Activated T-cell treated with anti-CD3 and anti-CD28 coated beads for 1 hour (primary cell): ENCODE measurements at places on chromosomes 7 and 10.

DNA sequence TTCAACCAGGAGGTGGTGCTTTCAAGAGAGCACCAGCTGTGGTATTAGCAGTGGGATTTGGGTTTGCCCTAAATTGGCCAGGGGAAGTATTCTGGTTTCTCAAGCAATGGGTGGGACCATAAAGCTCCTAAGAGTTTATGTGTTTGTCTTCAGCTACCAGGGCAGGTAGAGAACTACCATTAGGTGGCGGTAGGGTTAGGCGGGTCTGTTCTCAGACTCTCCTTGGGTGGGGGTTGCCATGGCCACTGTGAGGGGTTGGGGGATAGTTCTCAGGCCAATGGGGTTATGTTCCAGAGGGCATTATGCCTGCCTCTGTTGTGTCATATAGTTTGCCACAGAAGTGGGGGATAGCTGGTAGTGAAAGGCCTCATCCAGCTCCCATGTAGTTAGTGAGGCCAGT, 47.7 kb upstream of the BICC1 start:
- no peak for DNase-seq

GRCh38 chr10:124043310-124044142, 49.9 kb downstream of the CHST15 start:
- no peak for DNase-seq

- DNase-seq: no peak
These were observed 59.9 kb downstream of the C10orf143 start for GRCh38 chr10:130050721-130051120.

DNA sequence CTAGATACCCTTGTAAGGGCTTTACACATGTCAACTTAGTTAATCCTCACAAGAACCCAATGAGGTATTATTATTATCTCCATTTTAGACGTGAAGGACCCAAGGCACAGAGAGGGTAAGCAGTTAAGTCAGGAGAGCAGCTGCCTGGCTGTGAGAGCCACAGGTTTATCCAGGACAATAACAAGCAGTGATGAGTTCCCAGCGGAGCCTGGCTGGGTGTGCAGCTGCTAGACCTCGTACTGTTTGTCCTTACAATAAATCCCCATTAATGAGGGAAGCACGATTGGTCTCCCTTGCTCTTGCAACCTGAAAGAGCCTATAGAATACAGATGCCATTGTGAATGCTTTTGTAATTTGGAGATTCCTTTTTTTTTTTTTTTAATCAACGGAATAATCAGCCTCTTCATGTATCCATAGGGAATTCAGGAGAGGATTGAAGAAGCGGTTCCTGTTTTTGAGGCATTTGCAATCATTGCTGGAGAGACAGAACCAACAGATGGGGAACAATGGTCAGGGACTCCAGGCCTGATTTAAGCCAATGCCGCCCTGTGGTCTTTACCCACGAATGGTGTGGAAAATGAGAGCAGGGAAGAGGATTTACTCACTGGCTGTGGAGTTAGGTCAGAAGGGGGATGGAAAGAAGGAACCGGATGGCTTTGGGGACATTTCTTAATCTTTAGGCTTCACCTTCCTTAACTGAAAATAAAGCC, 12.3 kb upstream of the ASB4 start:
- DNase-seq: no peak

- peak; percentile 9 for DNase-seq
These were observed 79.0 kb upstream of the PLXNA4 start for GRCh38 chr7:132655131-132655727.

- DNase-seq: no peak
These were observed 34.0 kb downstream of the FAM20C start for GRCh38 chr7:226281-226895.

- no peak for DNase-seq
These were observed 5.6 kb upstream of the ASB4 start for GRCh38 chr7:95479992-95480624.

- DNase-seq: no peak
These were observed 318.6 kb upstream of the PHF14 start for GRCh38 chr7:10655031-10655430.

- no peak for DNase-seq
These were observed 30.2 kb upstream of the CXCL12 start for GRCh38 chr10:44415121-44415520.

DNA sequence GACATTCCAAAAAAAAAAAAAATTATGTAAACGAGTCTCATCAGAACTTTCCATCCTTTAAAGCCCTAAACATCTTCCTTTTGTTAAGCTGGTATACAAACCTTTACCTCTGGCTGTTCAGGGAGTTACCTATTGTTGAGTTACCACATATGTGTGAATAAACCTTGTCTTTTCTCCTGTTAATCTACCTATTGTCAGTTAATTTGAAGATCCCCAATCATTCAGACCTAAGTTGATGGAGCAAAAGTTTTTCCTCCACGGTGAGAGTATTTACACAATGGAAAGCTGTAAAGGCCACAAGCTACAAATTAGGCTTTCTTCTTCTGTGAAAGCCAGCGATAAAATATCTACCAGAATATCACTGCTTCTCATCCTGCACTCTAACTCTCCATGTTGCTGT, 80.3 kb downstream of the SKAP2 start:
- DNase-seq: no peak

GRCh38 chr7:47186316-47186715, 395.6 kb downstream of the TNS3 start:
- DNase-seq: no peak

DNA sequence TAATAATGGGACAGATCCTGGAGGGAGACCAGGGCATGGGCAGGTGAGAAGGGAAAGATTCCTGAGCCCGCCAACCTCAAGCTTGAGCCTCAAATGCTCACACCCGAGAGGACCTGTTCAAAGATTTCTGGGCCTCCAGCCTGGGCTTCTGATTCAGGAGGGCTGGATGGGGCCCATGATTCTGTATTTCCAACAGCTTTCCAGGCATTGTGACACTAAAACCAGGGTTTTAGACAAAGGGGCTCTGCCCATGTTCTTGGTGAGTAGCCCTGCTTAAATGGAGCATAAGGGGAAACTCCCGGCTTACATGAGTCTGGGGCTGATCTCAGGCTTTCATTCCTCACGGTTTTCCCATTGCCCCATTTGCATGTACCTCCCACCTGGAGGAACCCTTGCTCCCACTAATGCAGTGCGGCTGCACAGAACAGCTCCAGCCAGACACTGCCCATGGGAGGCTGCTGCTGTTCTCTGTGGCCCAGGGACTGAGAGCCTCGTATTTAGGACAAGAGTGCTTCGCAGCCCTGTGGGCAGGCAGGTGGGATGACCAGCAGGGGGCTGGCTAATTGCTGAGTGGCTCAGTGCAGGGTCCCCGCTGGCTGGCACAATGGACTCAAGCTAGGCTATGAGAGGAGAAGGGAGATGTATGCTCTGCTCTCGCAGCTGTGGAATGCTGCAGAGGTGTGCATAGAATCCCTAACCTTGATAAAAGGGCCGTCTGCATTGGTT, 135.3 kb upstream of the COBL start:
- no peak for DNase-seq

DNA sequence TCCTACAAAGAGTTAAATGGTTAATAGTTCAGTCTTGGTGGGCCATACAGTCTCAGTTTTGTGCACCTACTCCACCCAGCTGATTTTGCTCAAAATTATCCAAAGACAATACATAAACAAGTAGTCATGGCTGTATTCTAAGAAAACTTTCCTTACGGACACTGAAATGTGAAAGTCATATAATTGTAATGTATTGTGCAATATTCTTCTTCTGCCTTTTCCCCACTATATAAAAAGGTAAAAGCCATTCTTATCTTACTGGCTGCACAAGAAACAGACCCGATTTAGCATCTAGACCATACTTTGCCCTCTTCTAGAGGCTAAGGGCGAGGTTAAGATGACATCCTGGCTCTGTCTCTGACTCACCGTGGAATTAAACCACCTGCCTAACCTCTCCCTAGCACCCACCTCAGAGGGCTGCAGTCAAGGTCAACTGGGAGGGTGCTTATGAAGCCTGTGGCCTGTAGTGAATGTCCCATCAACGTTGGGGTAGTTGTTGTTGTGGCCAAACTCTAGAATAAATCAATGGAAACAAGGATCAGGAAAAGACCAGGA, 63.8 kb upstream of the DOCK1 start:
- no peak for DNase-seq

- DNase-seq: no peak
These were observed 109.4 kb upstream of the PDCD4 start for GRCh38 chr10:110762109-110762848.

GRCh38 chr7:42175834-42176723, 60.9 kb downstream of the GLI3 start:
- no peak for DNase-seq

GRCh38 chr10:80540136-80540535, 2.4 kb downstream of the SH2D4B start:
- no peak for DNase-seq

- no peak for DNase-seq
These were observed 402.0 kb upstream of the RNF32 start for GRCh38 chr7:156238366-156239133.

- no peak for DNase-seq
These were observed 196.3 kb downstream of the DNAJC1 start for GRCh38 chr10:21807180-21807579.

DNA sequence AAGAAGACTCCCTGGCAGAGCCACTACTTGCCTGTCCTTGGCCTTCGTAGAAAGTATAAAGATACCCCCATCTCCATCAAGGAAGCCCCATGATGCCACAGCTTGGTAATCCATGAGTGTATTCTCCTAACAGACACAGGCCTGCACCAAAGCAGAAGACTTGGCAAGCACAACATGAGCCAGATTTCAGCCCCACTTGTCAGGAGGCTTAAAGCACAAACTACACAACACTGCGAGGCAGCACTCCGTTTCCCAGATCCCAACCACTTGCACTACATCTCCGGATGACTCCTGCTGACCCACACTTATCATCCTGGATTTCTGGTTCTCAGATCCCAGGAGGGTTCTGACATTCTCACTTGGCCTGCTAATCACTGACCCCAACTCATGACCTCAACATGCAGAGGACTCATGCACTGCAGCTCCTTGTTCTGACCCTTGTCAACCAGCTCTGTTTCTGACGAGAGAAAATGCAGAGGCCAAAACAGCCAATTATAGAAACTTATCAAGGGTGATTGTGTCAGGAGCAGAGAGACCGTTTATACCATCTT, 100.8 kb downstream of the RELN start:
- DNase-seq: no peak

- no peak for DNase-seq
These were observed 415.5 kb upstream of the COBL start for GRCh38 chr7:51732116-51732515.

DNA sequence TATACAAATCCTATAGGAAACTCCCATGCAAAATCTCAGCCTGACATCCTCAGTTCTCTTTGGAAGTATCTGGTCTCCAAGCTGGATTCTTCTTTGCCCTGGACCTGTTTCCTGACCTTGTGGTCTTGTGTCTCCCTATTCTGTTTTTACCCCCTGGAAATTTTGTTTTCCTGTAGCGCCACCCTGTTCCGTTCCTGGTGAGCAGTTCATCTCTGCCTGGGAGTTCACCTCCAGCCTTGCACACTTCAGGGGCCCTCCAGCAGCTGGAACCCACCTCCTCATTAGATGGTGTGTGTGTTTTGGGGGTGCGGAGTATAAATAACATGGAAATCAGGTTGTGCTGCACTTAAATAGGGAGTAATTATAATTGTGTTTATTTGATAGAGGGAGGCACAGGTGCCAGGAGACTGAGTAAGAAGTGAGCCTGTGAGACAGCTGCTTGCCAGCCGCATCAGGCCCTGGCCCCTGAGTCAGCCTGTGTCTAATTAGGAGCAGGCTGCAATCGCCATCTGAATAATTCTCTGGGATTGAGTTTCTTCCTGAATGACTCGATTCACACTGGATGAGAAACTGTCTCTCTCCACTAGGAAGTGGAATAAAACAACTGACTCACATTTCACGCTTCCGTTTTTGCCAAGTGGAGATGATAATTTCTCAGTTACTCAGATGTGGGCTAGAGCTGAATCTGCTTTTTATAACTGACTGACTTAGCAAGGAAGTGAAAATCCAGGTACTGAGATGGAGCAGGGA, 69.4 kb upstream of the HECTD2 start:
- DNase-seq: no peak

GRCh38 chr10:23417254-23417653, 21.6 kb upstream of the OTUD1 start:
- no peak for DNase-seq

GRCh38 chr10:14235566-14236195, 95.0 kb downstream of the FRMD4A start:
- no peak for DNase-seq

- no peak for DNase-seq
These were observed 17.5 kb upstream of the TSGA13 start for GRCh38 chr7:130703851-130704250.

GRCh38 chr7:49771427-49772176, 1.8 kb upstream of the VWC2 start:
- DNase-seq: no peak

DNA sequence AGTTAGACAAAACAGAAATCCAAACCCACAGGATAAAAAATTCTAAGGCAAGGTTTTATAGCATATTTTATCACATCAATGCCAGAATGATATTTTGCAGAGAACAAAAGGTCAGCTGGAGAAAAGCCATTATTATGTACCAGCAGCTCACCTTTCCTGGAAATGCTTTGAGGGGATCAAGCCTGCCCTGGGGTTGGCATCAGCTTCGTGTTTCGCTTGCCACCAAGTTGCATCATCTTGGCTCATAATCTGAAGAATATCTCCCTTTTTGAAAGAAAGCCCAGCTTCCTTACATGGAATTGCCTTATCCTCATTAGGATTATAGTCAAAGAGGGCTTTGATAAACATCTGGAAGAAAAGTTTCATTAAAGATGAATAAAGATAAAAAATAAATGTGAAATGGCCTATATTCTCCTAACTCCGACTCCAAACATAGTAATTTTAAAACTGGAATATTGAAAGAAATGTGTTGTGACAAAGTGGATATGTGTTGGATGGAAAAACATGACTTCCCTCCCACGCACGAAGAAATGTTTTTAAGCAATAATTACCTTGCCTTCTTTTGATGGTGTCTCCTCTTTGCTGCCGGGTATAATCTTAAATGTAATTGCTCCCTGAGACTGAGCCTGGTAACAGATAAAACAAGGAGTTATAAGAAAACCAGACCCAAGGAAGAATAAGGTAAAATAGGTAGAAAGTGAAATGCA, 121.3 kb upstream of the ODAD2 start:
- DNase-seq: no peak

GRCh38 chr10:48414778-48415177, 108.3 kb downstream of the MAPK8 start:
- DNase-seq: no peak

- DNase-seq: no peak
These were observed 433.2 kb downstream of the TNS3 start for GRCh38 chr7:47148536-47149207.

DNA sequence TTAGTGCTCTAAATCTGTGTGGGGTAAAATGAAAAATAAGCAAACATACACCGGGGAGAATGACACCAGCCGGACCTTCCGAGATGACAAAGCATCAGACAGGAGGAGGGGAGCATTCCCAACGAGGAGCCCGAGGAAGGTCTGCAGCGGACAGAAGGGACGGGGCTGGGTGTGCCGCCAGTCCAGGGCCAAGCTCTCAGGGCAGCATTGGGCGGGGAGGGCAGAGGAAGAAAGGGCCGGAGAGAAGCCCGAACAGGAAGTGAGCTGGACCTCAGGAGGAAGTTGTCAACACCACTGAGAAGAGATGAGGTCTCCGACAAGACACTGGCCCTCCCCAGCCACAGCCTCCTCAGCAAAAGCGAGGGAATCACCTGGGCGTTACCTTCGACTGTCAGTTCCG, 182.6 kb upstream of the RNF32 start:
- DNase-seq: no peak

- no peak for DNase-seq
These were observed 1.9 kb downstream of the NSUN6 start for GRCh38 chr10:18649364-18649959.

- no peak for DNase-seq
These were observed 50.5 kb downstream of the TMEM209 start for GRCh38 chr7:130154501-130155317.
